ENCODE measurements at places on chromosomes 6 and 20.
A peak's percentile ranks its signal among the peaks of the same experiment; 100 is the strongest.

DNA sequence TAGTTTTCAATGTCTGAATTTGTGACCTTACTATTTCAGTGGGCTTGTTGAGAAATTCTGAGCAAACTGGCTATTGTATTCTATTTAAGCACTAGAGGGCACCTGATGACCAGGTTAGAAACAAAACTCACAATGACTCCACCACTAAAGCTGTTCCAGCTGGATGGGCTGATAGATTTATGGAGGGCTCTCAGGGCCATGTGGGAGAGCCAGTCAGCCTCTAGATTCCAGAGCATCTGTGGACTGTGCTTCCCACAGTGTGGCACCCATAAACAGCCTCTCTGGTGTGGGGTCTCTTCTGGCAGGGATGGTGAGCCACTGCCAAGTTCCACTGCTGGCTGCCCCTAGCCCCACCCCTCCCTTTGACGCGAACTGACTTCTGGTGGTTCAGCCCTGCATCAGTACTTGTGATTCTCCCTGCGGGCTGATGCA is 29.2 kb downstream of the C6orf58 start:
- DNase-seq = peak; percentile 13

- DNase-seq = peak; percentile 7
These were observed 63.7 kb downstream of the PXDC1 start for GRCh38 chr6:3687847-3688246.

GRCh38 chr20:56715309-56715708 is 86.2 kb downstream of the TFAP2C start:
- no peak for DNase-seq

DNA sequence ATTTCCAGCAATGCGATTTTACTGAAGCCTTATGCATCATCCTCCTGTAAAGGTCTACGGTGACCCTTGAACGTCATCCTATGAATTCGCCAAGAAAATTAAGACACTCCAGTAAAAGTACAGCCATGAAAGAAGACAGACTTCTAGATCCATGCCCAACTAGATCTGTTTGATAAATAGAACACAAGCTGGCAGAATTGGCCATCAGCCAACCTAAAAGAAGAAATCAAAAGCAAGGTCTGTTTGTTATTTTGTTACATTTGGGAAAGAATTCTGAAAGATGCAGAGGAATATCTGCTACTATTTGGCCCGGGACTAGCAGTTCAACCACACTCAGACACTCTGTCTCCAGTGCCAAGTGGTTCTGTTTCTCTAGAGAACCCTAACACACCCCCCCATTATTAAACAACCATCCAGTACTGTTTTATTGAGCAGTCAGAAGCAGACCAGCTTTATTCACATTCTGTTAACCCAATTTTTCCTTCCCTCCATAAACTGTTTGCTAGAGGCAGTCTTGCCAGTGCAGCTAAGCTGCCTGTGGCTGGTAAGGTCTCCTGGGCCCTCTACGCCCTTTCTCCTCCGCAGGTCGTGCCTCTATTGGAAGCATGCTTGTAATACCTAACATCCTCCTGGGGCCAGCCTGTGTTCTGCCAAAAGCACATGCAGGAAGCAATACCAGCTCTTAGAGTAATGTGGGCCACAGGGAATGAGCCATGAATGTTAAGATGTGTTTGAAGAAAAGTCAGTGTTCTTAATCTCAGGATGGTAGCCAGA is 30.7 kb downstream of the LY86 start:
- peak; percentile 67 for DNase-seq

GRCh38 chr20:1371830-1372539 is 20.9 kb downstream of the FKBP1A start:
- no peak for DNase-seq

- no peak for DNase-seq
These were observed 22.1 kb upstream of the ZNF184 start for GRCh38 chr6:27494987-27495385.
